ENCODE measurements at places on chromosomes 4 and X. TPM values are rescaled to one million over a fixed set of nuclear protein-coding genes. Genes with fewer than 3 reads are reported as not detected.

DNA sequence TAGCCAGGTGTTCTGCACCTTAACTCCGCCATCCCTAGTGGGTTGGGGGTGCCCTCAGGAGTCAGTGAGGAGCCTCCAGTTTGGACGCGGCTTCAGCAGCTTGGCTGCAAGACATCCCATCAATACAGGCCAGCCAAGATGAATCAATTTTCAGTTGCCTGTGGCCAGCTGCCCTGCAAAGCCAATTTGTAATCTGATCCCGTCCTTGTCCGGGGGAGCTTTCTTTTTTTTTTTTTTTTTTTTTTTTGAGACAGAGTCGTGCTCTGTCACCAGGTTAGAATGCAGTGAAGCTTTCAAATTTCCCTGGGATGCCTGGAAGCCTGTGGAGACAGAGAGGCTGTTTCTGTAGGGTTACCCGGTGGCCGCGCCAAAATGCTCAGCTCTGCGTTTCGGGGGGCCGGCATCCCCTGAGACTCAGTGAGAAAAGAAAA is 192.5 kb downstream of the ASMT start:
- H3K4me1 ChIP-seq, result no peaks in the 10 kb centered on the region
- no peaks in the 10 kb centered on the region for H3K36me3 ChIP-seq
- no peak overlapping the region for H3K4me3 ChIP-seq

DNA sequence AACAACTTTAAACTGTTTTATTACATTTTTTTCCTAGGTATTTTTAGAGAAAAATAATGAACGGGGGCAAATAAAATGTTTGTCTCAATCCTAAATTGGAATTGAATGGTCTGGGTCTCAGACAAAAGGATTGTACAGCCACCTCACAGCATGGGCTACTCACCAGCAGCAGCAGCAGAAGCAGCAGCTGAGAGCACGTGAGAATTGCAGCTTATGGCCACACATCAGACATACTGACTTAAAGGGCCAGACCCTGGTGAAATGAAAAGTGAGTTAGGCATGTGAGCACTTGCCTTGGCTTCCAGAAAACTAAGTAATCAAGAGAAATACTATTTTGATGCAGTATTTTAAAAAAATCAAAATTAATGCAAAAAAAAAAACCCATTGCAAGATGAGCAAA is 56.6 kb downstream of the AASDH start:
- H3K27me3 ChIP-seq, result no peaks in the 10 kb centered on the region
- DNase-seq, result no peak
- H3K4me3 ChIP-seq, result no peak overlapping the region
- no peaks in the 10 kb centered on the region for H3K4me1 ChIP-seq
- H3K36me3 ChIP-seq, result no peaks in the 10 kb centered on the region

IL9R gene
- polyA plus RNA-seq, result 2.2 TPM

- H3K27ac ChIP-seq, result no peak overlapping the region
- H3K4me3 ChIP-seq, result no peak overlapping the region
- no peak for DNase-seq
- no peaks in the 10 kb centered on the region for H3K27me3 ChIP-seq
- H3K4me1 ChIP-seq, result no peaks in the 10 kb centered on the region
These were observed 89.8 kb downstream of the PHKA2 start for GRCh38 chrX:18894156-18894555.

CDS1 gene
- polyA plus RNA-seq, result 0.15 TPM

GRCh38 chrX:100979881-100980607 is 10.5 kb downstream of the ARL13A start:
- H3K27ac ChIP-seq, result no peak overlapping the region
- no peaks in the 10 kb centered on the region for H3K27me3 ChIP-seq
- no peaks in the 10 kb centered on the region for H3K36me3 ChIP-seq
- no peak overlapping the region for H3K4me3 ChIP-seq
- no peak for DNase-seq

DNA sequence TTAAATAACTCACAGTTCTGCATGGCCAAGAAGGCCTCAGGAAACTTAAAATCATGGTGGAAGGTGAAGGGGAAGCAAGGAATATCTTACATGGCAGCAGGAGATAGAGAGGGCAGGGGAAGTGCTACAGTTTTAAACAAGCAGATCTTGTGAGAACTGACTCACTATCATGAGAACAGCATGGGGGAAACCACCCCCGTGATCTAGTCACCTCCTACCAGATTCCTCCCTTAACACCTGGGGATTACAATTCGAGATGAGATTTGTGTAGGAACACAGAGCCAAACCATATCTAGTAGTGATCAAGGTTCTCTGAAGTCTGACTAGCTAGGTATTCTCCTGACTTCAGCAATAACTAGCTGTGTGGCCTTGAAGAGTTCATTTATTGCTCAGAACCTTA is 56.0 kb downstream of the BANK1 start:
- H3K4me1 ChIP-seq, result no peaks in the 10 kb centered on the region
- DNase-seq, result no peak
- no peaks in the 10 kb centered on the region for H3K27me3 ChIP-seq
- no peak overlapping the region for H3K4me3 ChIP-seq
- no peaks in the 10 kb centered on the region for H3K36me3 ChIP-seq

All from K562 (cell line).